ENCODE measurements at places on chromosomes 3 and 15.

- no peak for DNase-seq
These were observed 162.2 kb downstream of the SMAD6 start for GRCh38 chr15:66864086-66864830.

DNA sequence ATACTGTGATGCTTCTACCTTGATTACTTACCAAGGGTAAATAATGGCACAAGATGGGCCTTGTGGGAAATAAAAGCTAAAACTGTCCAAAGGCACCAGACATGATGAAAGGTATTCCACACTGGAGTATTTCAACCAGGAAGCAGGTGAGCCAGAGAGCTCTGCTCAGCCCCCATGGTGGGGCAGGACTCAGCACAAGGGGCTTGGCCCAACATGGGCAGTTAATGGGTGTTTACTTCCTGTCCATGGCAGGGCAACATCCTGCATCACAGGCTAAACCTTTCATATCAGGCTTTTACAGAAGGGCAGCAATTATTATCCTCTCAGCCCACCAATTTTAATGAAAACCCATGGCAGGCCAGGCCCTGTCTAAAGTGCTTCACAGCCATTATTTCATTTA is 38.2 kb downstream of the MAGI1 start:
- no peak for DNase-seq

- DNase-seq: no peak
These were observed 56.7 kb upstream of the MYRIP start for GRCh38 chr3:39752751-39753150.

- no peak for DNase-seq
These were observed 1.4 kb downstream of the WNT7A start for GRCh38 chr3:13878281-13879101.

DNA sequence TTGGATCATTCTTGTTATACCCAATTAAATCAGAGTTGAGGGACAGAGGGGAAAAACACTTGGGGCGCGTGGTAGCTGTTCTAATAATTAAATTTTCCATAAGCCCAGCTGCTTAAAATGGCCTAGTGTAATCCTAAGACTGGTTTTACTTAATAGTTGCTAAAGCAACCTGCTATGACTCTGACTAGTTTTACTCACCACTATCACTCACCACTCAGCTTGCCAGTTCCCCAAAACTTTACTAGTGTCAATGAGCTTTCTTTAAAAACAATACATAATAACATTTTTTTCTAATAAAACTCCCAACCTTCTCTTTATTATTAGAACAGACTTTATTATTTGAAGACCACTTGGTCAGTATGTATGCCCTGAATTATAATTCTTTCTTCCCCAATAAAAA is 49.6 kb downstream of the ECT2 start:
- no peak for DNase-seq

GRCh38 chr15:29034593-29035335 is 149.0 kb downstream of the APBA2 start:
- no peak for DNase-seq

DNA sequence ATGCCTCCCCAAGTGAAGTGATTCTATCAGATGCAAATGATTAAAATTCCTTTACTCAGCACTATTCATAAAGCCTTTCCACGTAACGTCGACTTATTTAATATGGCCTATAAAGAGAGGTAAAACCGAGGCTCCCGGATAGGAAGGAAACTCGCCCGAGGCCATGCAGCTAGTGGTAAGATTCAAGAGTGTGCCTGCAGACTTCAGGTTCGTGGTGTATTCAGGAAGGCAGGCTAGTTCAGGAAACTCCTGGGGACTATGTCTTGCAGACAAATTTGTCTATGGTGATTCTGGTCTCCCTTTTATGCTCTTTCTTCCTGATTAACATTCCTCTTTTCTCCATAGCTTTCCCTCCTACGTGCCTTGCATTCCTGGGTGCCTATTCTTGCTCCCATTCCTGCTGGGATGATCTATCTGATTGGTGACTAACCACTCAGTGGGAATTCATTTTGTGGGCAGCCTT is 150.7 kb downstream of the SST start:
- no peak for DNase-seq

DNA sequence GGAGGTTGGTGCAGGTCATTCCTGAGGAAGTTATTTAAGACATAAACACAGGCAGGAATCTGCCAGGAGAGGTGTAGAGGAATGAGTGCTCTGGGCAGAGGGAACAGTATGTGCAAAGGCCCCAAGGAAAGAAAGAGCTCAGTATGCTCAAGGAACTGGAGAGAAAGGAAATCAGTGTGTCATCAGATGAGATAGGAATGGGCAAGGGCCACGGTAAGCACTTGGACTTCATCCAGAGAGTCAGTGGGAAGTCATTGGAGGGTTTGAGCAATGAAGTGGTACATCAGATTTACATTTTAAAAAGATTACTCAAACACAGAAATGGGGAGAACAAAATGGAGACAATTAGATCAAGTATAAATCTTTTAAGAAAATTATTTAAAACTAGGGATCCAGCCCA is 272.2 kb downstream of the ADAMTSL3 start:
- no peak for DNase-seq

DNA sequence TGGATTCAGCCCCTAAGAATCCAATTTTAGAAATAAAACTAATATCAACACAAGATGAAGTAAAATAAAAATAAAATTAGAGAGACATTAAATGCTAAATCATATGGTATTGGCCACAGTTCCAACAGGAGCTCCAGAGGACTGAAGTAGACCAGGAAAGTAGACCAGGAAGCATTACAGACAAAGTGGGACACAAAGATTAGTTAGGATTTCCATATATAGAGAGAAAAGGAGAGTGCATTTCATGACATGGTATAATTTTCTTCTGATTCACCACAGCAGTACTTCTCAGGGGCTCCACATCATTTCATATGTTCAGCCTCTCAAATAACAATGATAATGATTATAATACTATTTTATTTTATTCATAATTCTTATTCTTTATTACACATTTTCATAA is 18.3 kb downstream of the FGF7 start:
- no peak for DNase-seq

DNA sequence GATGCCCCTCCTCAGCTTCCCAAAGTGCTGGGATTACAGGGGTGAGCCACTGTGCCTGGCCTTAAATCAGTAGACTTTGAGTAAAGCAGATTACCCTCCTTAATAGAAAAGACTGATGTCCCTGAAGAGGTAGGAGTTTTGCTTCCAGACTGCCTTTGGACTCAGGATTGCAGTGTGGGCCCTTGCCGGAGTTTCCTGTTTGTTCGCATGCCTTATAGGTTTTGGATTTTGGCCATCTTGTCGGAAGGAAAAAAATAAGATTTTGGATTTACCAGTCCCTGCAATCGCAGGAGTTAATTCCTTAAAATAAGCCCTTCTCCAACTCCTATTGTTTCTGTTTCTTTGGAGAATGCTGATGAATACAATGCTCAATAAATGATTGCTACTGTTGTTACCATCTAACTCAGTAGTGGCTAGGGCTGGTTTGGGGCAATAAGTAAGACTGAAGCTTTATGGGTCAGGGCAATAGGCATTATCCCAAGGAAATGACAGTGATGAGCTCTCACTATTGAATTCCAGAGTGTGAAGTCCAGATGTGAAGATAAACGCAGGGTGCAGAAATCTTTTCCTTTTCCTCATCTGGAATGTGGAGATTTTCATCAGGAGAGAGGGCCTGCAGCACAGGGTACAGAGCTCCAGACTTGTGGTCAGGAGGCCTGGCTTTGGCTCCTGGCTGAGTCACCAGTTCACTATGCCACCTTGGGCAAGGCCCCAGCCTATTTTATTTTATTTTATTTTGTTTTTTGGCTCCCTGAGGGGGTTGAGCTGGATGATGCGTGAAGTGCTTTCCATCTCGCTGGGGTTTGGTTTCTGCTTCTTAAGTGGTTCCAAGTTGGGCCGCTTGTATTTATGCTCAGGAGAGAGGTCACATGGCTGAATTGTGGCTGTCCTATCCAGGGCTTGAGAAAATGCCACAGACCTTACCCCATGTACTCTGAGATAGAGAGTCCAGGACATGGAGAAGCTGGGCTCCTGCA is 25.3 kb downstream of the FOXL2 start:
- no peak for DNase-seq

Data from central memory CD8-positive, alpha-beta T cell (primary cell).